Neural crest cell (in vitro differentiated cells): ENCODE measurements at places on chromosomes 2 and 18.

DNA sequence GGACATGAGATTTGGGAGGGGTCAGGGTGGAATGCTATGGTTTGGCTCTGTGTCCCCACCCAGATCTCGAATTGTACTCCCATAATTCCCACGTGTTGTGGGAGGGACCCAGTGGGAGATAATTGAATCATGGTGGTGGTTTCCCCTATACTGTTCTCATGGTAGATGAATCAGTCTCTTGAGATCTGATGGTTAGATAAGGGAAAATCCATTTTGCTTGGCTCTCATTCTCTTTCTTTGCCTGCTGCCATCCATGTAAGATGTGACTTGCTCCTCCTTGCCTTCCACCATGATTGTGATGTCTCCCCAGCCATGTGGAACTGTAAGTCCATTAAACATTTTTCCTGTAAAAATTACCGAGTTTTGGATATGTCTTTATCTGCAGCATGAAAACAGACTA is 80.9 kb upstream of the GALNT5 start:
- DNase-seq, result no peak

- no peak for DNase-seq
These were observed 53.8 kb upstream of the SLC66A3 start for GRCh38 chr2:11101430-11101829.

DNA sequence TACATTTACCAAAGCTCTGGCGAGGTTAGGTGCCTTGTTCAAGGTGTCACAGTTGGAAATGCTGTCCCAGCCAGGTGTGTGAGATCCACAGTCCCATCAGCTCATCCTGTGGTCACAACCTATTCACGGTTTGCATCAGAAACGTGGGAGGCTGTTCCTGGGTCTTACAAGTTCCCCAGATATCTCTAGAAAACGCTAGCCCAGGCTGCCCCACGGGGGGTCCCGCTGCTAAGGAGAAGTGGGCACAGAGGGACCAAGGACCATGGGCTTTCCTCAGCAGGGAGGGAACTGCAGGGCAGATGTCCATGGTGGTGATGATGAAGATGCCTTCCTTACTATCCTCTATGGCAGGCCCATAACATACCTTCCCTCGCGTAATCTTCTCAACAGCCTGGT is 649 bp downstream of the FECH start:
- no peak for DNase-seq

DNA sequence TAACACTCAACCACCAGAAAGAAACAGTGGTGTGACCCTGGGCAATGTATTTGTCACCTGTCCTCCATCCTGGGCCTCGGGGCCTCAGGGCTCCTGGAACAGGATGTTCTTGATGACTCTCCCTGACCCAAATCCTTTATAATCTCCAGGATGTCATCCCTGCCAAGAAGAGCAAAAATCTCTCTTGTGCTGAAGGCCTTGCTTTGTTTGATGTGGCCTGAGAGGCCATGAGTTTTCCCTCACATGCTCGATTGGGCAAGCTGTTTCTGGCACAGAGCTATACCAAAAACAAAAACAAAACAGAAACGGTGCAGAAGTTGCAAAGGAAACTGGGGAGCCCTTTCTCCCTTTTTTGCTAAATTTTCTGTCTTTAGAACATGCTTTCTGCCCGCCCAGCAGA is 35.7 kb upstream of the ST3GAL5 start:
- DNase-seq, result no peak

- DNase-seq, result no peak
These were observed 147.0 kb downstream of the ANTXR1 start for GRCh38 chr2:69159986-69160385.

- DNase-seq, result no peak
These were observed 130.7 kb upstream of the RNF152 start for GRCh38 chr18:62023536-62023935.

- DNase-seq, result no peak
These were observed 33.2 kb upstream of the GALNT3 start for GRCh38 chr2:165827016-165827920.

DNA sequence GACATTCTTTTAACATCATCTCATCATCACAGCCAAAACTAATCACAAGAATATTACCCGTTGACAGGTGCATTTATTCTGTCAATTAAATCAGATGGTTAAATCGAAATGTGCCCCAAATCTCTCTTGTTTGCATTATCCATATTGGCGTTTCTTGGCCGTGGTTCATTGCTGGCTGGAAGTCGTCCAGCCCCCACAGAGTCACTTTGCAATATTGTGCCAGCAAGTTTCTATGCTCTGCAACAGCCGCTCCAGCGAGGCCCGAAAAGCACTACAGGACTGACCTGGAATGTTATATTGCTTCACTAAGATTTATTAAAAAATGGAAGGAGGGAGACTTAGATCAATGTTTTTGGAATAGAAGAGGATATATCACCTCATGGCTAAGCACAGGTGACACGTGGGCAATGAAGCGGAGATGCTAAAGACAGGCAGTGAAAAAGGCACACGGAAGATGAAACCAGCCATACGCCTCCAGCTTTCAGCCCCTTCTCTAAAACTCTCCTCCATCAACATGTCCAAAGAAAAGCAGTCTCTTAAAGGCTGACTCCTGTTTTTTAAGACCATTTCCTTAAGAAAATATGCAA is 176.8 kb upstream of the VRK2 start:
- DNase-seq, result no peak

GRCh38 chr18:27582760-27583412 is 397.8 kb upstream of the CHST9 start:
- no peak for DNase-seq

DNA sequence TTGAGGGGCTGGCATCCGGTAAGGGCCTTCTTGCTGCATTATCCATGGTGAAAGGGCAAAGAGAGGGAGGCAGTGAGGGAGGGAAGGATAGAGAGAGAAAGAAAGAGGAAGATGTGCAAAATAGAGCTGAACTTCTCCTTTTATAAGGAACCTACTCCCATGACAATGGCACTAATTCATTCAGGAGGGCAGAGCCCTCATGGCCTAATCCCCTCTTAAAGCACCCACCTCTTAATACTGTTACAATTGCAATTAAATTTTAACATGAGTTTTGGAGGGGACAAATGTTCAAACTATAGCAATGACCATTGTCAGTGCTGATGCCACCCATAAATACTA is 60.2 kb downstream of the CXCR4 start:
- DNase-seq, result no peak

- no peak for DNase-seq
These were observed 287.3 kb downstream of the AGPS start for GRCh38 chr2:177679611-177680605.

DNA sequence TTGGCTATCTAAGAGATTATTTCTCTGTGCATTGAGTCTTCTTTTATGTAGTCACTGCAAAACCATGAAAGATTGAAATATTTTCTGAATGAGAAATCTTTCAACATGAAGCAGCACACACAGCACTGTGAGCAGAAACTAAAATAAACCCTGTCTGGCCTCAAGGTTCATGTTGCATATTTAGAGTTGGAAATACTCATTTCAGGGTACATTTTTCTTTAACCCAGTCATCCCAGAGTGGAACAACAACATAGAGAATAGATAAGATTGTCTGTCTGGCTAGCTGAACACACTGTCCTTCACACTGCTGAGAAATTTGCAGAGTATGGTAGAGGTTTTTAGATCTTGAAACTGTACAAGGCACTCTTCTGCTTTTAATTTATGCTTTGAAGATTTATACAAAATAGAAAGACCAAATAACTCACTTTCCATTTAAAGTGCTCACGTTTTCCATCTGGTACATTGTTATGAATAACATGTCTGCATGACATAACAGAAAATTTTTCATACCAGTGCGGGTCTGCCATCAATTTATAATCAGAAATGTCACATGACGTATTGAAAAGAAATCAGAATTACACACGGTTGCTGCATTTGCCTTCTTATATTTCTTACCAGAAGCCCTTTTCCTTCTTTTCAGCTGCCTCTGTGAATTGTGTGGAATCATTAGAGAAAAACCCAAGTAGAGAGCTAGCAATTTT is 25.0 kb upstream of the FN1 start:
- no peak for DNase-seq

GRCh38 chr2:200595913-200596312 is 10.1 kb downstream of the AOX1 start:
- DNase-seq, result no peak

- DNase-seq, result no peak
These were observed 12.1 kb downstream of the EPAS1 start for GRCh38 chr2:46309052-46309953.

- DNase-seq, result no peak
These were observed 125.3 kb upstream of the SLC39A10 start for GRCh38 chr2:195531754-195532153.

- no peak for DNase-seq
These were observed 301.4 kb downstream of the PDE11A start for GRCh38 chr2:177771191-177771590.

DNA sequence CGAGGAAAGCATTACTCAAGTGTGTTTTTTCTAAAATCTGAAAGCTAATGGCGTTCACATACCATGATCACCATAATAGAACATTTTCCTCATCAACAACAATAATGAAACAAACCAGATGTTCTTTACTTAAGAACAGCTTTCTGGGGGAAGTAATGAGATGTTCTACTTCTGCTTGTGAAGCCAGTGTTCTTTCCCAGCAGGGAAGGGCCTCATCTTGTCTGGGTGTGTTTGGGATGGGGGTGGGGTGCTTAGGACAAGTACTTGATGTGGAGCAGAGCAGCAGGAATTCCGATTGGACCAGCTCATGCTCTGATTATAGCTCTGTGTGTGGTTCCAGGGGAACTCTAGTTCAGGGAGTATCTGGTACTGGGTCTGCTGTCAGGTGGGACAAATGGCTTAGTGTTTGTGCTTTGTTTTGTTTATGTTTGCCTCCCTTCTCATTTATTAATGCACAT is 163.0 kb upstream of the NOSTRIN start:
- DNase-seq, result no peak

- no peak for DNase-seq
These were observed 138.9 kb upstream of the PELI1 start for GRCh38 chr2:64283006-64283570.

DNA sequence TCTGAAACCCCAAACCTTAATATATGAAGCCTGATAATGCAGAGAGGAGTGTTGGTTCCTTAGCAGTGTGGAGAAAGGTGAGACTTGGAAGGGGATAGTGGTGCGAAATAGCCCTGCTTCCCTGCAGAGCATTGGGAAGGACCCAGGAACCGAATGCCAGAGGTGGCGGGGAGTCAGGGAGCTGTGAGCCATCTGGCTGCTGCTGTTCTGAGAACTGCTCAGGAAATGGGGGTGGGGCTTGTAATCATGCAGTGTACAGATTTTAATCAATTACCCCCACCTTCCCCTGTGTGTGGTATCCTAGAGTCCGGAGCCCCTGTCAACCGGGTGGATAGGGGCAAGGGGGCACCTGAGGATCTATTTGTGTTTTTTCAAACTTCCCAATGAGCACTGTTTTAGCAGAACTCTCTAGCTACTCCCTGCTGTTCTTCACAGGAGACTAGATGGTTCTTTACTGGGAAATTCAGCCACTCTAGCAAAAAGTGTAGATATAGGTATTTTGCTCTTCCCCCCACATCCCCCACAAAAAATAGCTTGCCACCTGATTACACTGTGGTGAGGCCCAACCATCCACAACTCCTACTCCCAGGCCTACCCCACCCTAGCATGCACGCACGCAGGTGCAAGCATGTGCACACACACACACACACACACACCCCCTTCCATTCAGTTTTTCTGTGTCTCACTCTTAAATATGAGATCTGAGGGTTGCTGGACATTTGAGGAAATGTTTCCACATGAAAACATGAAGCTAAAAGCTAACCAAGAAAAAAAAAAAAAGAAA is 30.1 kb upstream of the MBOAT2 start:
- DNase-seq, result no peak
